ENCODE measurements at places on chromosomes 7 and 10.

DNA sequence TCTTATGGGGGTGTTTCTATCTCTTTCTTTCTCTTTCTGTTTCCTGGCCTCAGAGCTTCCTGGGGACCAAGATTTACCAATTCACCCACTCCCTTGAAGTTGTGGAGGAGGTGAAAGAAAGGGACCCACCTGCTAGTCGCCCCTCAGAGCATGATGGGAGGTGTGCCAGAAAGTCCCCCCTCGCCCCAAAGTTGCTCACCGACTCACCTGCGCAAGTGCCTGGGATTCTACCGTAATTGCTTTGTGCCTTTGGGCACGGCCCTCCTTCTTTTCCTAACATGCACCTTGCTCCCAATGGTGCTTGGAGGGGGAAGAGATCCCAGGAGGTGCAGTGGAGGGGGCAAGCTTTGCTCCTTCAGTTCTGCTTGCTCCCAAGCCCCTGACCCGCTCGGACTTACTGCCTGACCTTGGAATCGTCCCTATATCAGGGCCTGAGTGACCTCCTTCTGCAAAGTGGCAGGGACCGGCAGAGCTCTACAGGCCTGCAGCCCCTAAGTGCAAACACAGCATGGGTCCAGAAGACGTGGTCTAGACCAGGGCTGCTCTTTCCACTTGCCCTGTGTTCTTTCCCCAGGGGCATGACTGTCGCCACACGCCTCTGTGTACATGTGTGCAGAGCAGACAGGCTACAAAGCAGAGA, 12.2 kb downstream of the AQP1 start:
- DNase-seq = peak; percentile 6

GRCh38 chr7:108324053-108325038, 131.9 kb downstream of the NRCAM start:
- no peak for DNase-seq

GRCh38 chr7:76201732-76202665, at the start of gene SRRM3:
Gene SRRM3 (plus strand): TSS chr7:76201896. CDS start chr7:76235067, 33,171 bp downstream.
- peak; percentile 66 for DNase-seq

GRCh38 chr7:129462420-129462819, 28.2 kb downstream of the STRIP2 start:
- no peak for DNase-seq

GRCh38 chr7:116400522-116400921, 99.0 kb upstream of the CAV2 start:
- DNase-seq = no peak

DNA sequence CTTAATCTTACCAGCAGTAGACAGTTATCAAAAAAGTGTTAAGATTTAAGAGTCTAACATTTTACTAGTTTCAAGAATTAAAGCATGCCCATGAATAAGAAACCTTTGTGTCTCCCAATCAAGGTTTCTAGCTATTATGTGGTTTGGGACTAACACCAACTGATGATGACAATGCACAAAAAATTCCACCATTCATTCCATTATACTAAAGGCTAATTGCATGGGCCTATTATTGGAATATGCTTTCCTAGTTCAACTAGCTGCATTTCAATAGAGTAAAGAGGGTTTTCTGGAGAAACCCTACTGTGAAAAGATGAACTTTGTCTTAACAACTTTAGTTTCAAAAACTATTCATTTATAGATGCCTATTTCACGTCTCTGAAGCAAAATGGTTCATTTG, 44.6 kb downstream of the UBE2H start:
- no peak for DNase-seq

- no peak for DNase-seq
Measured at GRCh38 chr7:76300166-76300731, 2.2 kb upstream of the HSPB1 start.

GRCh38 chr7:84139986-84140729, 54.4 kb downstream of the SEMA3A start:
- DNase-seq = no peak

- peak; percentile 38 for DNase-seq
Measured at GRCh38 chr10:56178210-56178609, 182.8 kb downstream of the ZWINT start.

DNA sequence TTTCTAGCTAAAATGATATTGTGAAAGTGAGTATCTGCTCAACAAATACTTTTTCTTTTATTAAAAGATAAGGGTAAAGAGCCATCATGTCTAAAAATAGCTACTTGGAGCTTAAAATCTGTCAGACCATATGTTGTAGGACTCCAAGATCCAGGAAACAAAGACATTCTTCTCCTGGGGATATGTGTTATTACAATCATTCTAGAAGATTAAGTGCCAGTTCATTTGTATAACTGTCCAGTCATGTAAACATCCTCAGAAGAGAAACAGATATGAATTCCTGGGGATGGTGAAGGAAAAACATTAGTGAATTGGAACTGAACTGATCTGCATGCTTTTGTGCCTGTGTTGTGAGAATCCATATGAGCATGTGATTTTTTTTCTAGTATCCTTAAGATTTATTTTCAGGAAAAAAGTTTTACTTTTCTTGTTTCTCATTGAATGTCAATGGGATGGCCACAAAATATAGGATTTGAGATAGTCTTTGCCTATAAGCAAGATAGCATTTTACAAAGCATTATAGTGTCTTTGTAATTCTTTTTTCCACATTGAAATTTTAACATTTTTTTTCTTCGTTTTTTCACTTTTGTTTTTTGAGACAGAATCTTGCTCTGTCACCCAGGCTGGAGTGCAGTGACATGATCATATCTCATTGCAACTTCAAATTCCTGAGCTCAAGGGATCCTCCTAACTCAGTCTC, 14.4 kb upstream of the MTERF1 start:
- DNase-seq = no peak

DNA sequence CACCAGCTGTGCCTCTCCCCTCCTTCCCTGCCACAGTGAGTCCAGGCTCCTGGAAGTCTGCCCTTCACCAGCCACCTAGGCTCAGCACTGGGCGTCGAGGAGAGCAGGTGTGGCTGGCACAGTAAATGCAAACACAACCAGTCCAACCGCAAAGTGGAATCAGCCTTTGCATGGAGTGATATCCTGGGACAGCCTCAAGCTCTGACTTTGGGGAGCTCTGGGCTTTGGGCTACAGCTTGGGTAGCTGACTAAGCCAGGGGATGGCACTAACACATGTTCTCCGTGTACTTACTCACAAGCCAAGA, 312.4 kb downstream of the KCNMA1 start:
- no peak for DNase-seq

DNA sequence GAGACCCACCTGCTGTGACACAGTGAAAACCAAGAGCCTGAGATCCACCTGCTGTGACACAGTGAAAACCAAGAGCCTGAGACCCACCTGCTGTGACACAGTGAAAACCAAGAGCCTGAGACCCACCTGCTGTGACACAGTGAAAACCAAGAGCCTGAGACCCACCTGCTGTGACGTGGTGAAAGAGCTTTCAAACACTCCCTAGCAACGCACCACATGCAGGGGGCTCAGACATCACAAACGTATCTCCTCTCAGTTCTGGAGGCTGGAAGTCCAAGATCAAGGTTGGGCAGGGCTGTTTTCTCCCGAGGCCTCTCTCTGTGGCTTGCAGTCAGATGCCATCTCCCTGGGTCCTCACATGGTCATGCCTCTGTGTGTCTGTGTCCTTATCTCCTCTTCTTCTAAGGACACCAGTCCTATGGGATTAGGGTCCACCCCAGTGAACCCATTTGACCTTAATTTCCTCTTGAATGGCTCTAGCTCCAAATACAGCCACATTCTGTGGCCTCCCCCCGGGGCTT, 43.8 kb downstream of the INSIG1 start:
- DNase-seq = no peak

DNA sequence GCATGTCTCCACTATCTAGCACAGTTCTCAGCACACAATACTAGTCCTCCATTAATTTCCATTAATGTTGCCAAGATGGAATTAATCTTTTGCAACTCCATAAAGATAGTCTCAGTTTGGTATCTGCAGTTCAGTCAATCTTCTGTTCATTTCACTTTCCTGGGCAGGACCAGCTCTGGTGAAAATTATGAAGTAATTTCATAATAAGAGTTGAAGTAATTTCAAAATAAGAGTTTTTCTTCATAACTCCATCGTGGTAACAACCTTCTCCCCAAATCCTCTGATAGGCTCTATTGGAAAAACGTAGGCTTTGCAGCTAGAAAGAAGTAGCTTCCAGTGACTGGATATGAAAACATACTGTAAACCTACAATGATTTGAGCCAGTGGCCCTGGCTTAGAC, 618.2 kb downstream of the TYW1 start:
- DNase-seq = no peak

DNA sequence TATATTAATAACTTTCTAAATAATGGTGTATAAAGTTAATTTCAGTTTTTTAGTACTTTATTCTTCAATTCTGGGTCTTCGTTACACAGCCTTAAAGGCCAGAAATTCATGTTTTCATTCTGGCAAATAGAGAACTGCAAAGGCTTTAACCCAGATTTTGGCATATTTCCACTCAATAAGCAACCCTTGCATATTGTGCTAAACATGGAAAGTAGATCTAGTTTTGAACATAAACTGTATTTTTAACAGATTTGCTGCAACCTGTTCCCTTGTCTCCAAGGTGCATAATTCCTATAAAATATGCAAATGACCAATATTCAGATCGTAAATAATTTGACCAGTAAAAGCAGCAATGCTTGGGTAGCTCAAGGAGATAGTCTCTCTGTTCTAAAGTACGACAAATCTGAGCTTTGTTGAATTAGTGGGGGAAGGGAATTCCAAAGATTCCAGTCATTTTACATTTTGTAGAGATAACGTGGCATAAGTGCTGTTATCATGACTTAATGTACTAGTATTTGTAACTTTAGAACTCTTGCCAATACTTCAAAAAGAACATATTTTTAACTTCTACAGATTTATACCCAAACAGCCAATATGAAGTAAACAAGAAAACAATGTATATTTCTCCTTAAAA, 46.4 kb upstream of the RSBN1L start:
- no peak for DNase-seq

DNA sequence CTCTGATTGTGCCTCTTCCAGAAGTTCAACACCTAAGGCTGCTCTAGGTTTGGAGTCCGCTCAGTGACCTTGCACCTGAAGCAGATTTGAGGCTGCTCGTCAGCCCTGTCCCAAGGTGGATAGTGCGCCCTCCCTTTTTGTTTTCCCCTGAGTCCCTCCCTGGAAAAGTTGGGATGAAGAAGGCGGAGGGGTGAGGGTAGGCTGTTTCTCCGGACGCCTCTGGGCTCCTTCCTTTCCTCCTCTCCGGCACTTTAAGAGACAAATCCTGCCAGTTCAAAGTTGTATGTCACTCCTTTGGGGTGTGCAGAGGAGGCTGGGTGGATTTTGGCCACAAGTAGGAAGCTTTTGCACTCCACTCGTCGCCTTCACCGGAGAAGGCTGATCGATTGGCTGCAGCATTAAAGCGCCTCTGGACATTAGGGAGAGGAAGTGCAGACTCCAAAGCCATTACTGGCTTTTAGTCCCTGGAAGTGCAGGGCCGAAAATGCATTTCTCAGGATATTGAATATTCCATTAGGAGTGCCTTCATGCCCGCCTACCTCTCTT, 81.9 kb upstream of the PRKG1 start:
- no peak for DNase-seq

DNA sequence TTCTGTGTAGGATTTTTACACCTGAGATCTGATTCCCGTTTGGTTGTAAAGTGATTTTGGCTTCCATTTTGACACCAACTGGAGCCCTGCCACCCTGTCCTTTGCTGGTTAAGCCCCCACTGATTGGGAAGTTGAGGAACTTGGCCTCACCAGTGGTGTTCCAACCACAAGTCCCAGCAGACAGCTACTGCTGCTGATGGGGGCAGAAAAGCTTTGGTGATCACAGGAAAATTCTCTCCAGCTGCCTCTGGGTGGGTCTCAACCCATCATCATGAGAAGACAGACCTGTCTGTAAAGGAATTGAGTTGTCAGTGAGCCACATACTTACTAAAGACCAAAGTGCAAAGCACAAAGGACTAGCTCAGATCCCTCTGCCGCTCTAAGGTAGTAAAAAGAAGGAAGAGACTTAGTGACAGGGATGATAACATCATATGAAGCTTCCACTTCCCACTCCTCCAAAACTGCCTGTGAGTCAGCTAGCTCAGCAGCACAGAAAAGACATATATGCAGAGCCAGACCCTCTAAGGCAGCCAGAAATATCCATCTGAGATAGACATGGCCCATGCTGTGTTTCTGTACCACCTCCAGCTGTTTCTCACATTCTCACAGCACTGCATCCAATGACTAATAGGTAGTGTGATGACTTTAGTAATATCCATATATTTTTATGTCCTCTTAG, 22.4 kb upstream of the LRRC17 start:
- no peak for DNase-seq

DNA sequence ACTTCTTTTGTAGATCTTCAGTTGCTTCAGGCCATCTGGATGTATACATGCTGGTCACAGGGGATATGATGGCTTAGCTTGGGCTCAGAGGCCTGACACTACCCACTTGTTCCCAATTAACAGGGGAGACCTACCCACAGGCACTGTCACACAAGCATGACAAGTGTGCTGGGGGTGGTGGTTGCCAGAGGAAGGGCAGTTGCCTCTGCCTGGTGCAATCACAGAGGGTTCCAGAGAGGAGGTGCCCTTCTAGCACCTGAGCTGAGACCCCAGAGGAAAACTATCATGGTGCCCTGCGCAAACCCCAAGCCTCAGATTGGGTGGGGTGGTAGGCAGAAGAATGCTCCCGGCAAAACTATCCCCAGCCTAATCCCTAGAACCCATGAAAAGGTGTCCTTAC, 65.6 kb upstream of the NANOS1 start:
- no peak for DNase-seq
